ENCODE measurements at places on chromosomes 11 and 22.

- no peak for DNase-seq
Observed at GRCh38 chr11:122879785-122880184, 2.8 kb upstream of the JHY start.

- no peak for DNase-seq
Observed at GRCh38 chr11:120894202-120894985, 129.5 kb upstream of the TBCEL start.

- no peak for DNase-seq
Observed at GRCh38 chr22:27337676-27338075, 463.9 kb downstream of the MN1 start.

DNA sequence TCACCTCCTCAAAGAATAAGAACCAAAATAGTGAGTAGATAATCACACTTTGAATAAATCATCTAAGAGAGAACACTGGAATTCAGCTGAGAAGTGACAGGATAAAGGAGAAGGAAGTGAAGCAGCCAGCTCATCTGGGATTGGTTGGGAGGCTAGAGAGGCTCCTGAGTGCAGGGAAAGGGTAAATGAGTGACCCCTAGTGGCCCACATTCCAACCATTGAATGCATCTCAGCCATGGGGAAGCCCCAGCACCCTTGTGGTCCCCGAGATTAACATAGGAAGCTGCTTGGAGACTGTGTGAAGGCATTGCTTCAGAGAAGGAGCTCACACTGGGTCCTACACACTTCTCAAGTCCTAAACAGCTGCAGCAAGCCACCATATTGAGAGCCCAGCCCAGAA is 82.3 kb downstream of the JRKL start:
- no peak for DNase-seq

DNA sequence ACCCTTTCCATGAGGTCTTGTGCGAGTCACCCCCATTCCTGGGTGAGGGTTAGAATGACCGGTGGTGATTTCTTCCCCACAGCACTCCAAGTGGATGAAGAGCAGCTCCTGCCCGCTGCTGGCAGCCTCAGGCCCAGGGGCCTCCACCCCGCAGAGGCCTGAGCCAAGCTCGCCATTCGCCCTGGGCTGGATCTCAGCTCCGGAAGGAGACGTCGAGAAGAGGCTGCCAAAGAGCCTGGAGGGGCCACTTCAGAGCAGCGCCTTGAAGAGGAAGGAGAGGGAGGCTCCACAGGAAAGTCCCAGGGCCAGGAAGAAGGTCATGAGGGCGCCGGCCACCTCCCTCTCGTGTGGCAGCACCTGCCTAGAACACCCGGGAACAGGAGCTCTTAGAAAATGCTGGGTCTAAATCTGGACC is 8.4 kb downstream of the SLC29A2 start:
- DNase-seq: no peak
